ENCODE measurements at places on chromosomes 6 and 20. TPM values are rescaled to one million over a fixed set of nuclear protein-coding genes. Genes with fewer than 3 reads are reported as not detected.

DNA sequence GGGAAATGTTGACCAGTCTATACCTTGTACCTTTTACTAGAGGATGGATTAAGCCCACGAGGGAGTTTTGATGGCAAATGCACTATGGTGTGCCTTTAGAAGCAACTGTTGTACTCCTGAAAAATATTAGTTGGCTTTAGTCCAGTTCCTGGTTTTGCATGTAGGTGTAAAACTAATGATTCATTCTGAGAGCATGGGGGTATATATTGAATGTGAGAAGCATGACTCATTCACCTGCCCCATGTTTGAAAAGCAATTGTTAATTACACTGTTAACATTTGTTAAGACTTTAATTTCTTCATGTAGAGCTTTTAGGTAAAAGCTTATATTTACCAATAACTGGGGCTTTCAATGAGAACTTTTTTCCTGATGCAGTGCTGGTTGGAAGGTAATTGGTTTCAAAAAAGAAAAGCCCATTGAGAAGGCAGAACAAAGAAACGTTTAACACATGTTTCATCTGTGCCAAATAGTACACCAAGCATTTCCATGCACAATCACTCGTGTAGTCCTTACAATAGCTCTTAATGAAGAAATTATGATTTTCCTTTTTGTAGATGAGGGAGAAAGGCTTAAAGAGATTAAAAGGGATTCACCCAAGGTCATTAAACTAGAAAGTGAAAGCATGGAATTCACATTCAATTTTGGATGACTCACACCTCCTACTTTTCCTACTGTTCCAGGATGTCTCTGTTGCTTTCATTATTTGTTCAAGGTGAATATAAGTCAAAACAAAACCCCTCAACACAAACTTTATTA, 134.1 kb downstream of the CCDC170 start:
- no peaks in the 10 kb centered on the region for H3K4me1 ChIP-seq
- no peaks in the 10 kb centered on the region for H3K27me3 ChIP-seq
- no peak overlapping the region for H3K4me3 ChIP-seq
- H3K36me3 ChIP-seq, result no peaks in the 10 kb centered on the region
- H3K27ac ChIP-seq, result no peak overlapping the region
- DNase-seq, result no peak

The SRSF12 gene
- total RNA-seq, result not detected

The ESF1 gene
- total RNA-seq, result 15.2 TPM

- H3K27me3 ChIP-seq, result no peaks in the 10 kb centered on the region
- no peak for DNase-seq
- peak overlapping the region; percentile 92 for H3K27ac ChIP-seq
- peak overlapping the region; percentile 97 for H3K4me3 ChIP-seq
Measured at GRCh38 chr6:135181333-135182070, 394 bp downstream of the MYB start.

- no peak overlapping the region for H3K27ac ChIP-seq
- no peak for DNase-seq
- H3K4me1 ChIP-seq, result no peaks in the 10 kb centered on the region
- no peak overlapping the region for H3K4me3 ChIP-seq
- peaks cover 16% of the 10 kb centered on the region for H3K27me3 ChIP-seq
- no peaks in the 10 kb centered on the region for H3K36me3 ChIP-seq
Measured at GRCh38 chr20:20303320-20303719, 64.6 kb upstream of the INSM1 start.

The COX4I2 gene
- not detected for total RNA-seq

GRCh38 chr6:24974182-24975171, 38.7 kb upstream of the RIPOR2 start:
- peak overlapping the region; percentile 75 for H3K27ac ChIP-seq
- H3K4me1 ChIP-seq, result peaks cover 27% of the 10 kb centered on the region
- H3K36me3 ChIP-seq, result peaks cover 9% of the 10 kb centered on the region
- DNase-seq, result no peak

The PSORS1C1 gene
- not detected for total RNA-seq

The DEFB132 gene
- total RNA-seq, result not detected

GRCh38 chr20:40991181-40991889, 37.3 kb upstream of the TOP1 start:
- H3K27ac ChIP-seq, result peak overlapping the region; percentile 78
- no peak for DNase-seq
- H3K27me3 ChIP-seq, result no peaks in the 10 kb centered on the region
- no peaks in the 10 kb centered on the region for H3K36me3 ChIP-seq
- peaks cover 42% of the 10 kb centered on the region for H3K4me1 ChIP-seq

DNA sequence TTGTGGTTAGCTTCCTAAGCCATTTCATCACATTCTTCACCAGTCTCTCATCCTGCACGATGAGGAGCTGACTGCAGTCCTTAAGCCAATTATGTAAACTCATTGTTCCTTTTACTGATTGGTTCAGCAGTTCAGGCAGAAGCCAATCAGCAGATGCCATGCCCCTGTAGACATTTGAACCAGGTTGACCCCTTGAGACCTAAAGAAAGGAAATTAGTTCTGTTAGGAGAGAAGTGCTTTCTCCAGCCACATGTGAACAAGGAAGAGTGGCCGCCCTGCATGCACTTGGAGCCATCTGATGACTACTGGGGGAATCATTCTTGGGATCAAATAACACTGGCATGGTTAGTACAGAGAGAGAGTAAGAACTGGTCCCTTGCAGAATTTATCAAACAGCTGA, 535.2 kb upstream of the ID4 start:
- DNase-seq, result no peak
- H3K27ac ChIP-seq, result no peak overlapping the region
- H3K27me3 ChIP-seq, result no peaks in the 10 kb centered on the region
- H3K4me3 ChIP-seq, result no peak overlapping the region

The GPR6 gene
- not detected for total RNA-seq

GRCh38 chr6:154058963-154059680, 20.1 kb downstream of the OPRM1 start:
- no peak overlapping the region for H3K4me3 ChIP-seq
- no peaks in the 10 kb centered on the region for H3K4me1 ChIP-seq
- no peaks in the 10 kb centered on the region for H3K36me3 ChIP-seq

The CCDC170 gene
- total RNA-seq, result not detected
